ENCODE measurements at places on chromosomes 1 and 21. TPM values are rescaled to one million over a fixed set of nuclear protein-coding genes. Genes with fewer than 3 reads are reported as not detected.

GRCh38 chr1:201970334-201971159, 11.9 kb upstream of the RNPEP start:
- no peak overlapping the region for H3K4me3 ChIP-seq
- peak overlapping the region; percentile 3 for H3K27ac ChIP-seq
- peaks cover 7% of the 10 kb centered on the region for H3K4me1 ChIP-seq
- no peaks in the 10 kb centered on the region for H3K27me3 ChIP-seq
- DNase-seq: no peak

Gene TMEM82
- not detected for total RNA-seq

Gene SPATA21
- not detected for total RNA-seq

DNA sequence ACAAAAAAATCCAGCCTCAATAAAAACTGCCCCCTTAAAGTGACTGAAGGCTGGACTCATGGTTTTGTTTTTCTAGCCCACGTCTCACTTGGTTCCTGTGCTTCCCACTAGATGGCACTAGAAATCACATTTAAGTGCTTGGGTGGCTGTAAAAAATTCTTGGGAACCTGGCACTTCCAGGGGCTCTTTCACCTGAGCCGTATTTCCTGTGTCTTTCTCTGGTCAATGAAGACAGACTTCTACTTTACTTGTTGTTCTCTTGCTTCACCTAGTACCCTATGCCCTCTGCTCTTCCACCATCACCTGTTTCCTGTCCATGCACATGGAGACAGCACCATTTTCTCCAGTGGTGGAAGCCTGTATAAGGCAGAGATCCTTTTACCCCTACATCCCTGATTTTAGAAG, 20.0 kb downstream of the METTL13 start:
- no peak for DNase-seq
- H3K4me3 ChIP-seq: no peak overlapping the region
- peaks cover 5% of the 10 kb centered on the region for H3K36me3 ChIP-seq
- no peak overlapping the region for H3K27ac ChIP-seq
- H3K4me1 ChIP-seq: no peaks in the 10 kb centered on the region

Gene FASLG
- total RNA-seq: 0.17 TPM

GRCh38 chr1:41382480-41383090, 21.4 kb downstream of the FOXO6 start:
- H3K4me1 ChIP-seq: peaks cover 19% of the 10 kb centered on the region
- no peaks in the 10 kb centered on the region for H3K27me3 ChIP-seq
- H3K27ac ChIP-seq: peak overlapping the region; percentile 66
- no peaks in the 10 kb centered on the region for H3K36me3 ChIP-seq

DNA sequence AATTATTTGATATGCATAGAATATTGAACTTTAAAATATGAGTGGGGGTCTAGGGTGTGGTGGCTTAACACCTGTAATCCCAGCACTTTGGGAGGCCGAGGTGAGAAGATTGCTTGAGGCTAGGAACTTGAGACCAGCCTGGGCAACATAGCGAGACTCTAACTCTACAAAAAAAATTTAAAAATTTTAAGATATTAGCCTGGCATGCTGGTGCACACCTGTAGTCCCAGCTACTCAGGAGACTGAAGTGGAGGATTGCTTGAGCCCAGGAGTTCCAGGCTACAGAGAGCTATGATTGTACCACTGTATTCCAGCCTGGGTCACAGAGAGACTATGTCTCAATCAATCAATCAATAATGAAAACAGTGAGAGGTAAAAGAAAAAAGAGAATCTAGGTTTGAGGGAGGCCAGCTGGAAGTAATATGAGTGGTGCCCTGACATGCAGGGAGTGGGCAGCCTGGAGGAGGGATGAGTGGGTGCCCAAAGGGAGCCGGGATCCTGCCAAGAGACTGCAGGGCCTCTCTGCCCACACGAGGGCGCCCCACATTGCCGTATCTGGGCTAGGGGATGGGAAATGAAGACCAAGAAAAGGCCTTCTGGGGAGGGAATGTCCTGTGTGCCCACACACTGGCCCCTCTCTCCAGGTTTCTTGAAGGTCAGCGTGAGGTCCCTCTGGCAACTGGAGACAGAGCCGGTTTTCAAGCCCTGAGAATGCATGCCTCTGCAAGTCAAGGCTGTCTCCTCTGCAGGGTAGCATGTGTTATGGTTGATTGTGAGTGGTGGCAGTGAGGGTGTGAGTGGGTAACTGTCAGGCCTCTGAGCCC, 93.9 kb upstream of the PPM1J start:
- H3K4me1 ChIP-seq: peaks cover 8% of the 10 kb centered on the region
- H3K27me3 ChIP-seq: no peaks in the 10 kb centered on the region
- no peak overlapping the region for H3K4me3 ChIP-seq

DNA sequence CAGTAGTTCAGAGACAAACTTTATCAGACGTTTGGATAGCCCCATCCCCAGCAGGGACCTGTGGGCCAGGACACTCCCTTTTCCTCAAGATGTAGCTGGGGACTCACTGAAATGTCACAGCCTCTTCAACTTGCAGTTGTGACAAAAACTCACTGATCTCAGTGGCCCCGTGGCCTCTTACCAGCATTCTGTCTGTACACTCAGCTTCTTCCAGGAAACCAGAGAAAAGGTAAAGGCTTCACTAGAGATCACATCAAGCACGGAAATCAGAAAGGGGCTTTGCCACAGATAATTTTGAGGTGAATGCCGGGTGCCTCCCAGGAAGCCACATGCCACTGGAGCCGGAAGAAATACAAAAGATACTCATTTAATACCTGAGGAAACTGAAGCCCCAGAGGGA, 122.2 kb downstream of the CCDC185 start:
- no peak for DNase-seq
- H3K4me3 ChIP-seq: no peak overlapping the region
- H3K27me3 ChIP-seq: no peaks in the 10 kb centered on the region

GRCh38 chr21:26597981-26598380, 24.9 kb upstream of the CYYR1 start:
- no peak for DNase-seq
- no peaks in the 10 kb centered on the region for H3K4me1 ChIP-seq
- H3K4me3 ChIP-seq: no peak overlapping the region
- H3K27me3 ChIP-seq: no peaks in the 10 kb centered on the region

Measured in psoas muscle (tissue), 8 donors.